DND-41 (cell line): ENCODE measurements at places on chromosomes 2 and 18.

GRCh38 chr18:65548316-65548715 is 202.5 kb upstream of the CDH7 start:
- DNase-seq: no peak

- DNase-seq: no peak
These were observed 129.5 kb downstream of the ZNF516 start for GRCh38 chr18:76365561-76365960.

DNA sequence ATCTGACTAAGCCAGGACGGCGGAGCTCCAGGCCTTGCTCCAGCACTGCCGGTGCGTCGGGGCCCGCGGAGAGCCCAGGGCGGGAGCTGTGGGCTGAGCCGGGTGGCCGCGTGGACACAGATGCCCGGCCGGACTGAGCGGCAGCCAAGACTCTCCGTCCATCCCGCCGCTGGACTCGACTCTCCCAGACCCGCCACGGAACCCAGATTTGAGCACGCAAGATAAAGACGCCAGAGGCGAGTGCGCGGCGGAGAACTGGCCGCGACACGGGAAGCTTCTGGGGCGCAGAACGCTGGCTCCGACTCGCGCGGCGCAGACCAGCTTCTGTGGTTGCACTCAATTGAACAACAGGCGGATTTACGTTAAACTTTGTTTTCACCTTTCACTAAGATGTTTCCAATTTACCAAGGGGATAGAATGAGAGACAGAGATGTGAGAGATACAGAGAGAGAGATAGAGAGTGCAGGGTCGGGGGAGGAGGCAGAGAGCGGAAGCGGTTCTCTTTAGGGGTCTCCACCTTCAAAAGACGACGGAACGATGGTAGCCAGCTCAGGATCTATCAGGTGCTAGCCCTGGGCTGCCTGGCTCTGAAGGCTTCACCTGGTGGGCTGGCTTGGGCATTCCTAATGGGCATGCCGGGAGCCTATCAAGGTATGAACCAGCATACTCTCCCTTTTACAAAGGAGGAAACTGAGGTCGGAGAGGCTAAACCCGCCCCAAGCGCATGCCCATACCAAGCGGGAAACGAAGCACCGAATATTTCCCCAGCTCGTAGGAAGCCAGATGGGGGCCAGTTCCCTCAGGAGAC is 10.4 kb upstream of the EN1 start:
- DNase-seq: no peak

DNA sequence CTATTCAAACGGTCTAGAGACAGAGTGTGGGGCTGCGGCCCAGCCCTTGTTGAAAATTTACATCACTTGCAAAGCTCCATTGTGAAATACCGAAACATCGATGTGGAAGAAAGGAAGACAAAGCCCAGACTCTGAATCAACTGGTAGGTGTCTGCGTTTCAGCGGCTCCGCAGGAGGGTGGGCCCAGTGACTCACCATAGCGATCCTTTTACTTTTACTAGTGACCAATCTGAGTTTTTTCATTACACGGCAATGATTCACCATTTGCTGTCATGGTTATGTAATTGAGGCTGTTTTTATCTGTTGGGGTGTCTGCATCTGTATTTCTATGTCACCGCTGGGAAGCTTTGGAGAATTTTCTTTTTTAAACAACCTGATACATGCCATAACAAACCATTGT is 66.6 kb upstream of the ODC1 start:
- DNase-seq: no peak

- no peak for DNase-seq
These were observed 163.6 kb upstream of the TANK start for GRCh38 chr2:160996584-160996983.

- no peak for DNase-seq
These were observed 333.4 kb upstream of the KCNH7 start for GRCh38 chr2:163171786-163172530.

- no peak for DNase-seq
These were observed 37.4 kb upstream of the RAPGEF4 start for GRCh38 chr2:172698041-172698863.

DNA sequence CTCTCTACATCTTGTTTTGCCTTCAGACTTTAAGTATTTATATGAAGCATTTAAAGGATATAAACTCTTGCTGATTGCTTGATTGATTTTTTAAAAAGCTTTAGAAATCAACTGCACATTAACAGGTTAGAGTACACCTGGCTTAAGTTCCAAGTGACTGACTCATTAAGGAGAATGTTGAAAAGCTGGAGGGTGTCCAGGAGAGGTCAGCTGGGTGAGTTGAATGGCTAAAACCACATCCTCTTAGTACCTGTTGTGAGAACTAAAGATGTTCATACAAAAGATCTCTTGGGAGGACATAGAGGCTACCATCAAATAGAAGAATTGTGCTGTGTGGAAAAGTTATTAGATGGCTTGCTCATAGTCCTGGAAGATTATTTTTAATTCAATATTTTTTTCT is 206.8 kb downstream of the TXNL1 start:
- no peak for DNase-seq

- DNase-seq: no peak
These were observed 110.7 kb downstream of the C1D start for GRCh38 chr2:67952066-67952465.

DNA sequence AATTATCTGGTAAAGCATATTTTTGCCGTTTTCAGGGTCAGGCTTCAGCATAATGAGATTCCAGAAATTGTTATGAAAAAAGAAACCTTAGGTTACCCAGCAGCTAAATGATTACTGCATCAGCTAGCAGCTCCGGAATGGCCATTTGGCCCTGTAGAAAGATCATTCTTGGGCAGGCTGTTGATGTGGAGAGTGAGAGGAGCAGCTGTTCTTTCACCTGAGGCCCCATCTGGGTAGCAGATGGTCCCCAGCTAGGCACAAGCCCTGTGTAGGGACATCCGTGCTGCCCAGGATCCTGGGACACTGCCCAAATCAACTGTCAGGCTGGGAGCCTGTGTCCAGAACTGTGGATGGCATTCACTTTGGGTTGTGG is 61.8 kb downstream of the NEDD4L start:
- DNase-seq: no peak
